ENCODE measurements at places on chromosomes 12 and 14.

DNA sequence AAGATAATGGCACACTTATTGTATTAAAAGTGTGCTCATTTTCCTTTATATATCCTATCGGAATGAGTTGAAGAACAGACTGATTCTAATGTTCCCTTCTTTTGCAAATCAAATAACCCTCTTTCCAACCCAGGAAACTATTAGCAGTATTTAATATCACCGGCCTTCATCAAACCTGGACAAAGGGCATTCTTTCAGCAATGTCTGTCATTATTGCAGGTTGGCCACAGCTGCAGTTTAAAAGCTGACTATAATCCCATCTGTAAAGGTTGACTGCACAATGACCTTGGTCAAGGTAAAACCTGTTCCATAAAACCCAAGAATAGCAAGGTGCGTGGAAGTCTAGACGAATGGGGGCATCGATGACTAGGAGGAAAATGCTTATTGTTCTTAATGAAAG lies 472.3 kb upstream of the SOX5 start:
- DNase-seq: no peak

GRCh38 chr12:29581631-29582030 lies 84.1 kb upstream of the OVCH1 start:
- peak; percentile 37 for DNase-seq

- no peak for DNase-seq
These were observed 112.2 kb upstream of the TMTC1 start for GRCh38 chr12:29895966-29896365.

DNA sequence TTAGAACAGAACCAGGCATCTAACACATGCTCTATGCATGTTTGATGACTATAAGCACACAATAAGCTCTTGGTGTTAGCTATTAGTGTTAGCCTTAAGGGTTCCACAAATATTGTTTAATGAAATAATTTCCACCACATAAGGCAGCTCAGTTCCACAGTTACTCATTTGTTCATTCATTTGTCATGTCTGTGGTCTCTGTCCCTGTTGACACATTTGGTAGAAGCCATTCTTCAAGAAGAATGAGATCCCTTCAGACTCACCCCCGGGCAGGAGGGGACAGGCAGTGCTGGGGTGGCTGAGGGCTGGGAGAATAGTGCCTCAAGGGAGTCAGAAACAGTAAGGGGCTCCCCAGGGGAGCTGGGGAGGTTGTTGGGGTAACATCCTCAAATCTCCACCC lies 3.7 kb upstream of the FAIM2 start:
- no peak for DNase-seq

DNA sequence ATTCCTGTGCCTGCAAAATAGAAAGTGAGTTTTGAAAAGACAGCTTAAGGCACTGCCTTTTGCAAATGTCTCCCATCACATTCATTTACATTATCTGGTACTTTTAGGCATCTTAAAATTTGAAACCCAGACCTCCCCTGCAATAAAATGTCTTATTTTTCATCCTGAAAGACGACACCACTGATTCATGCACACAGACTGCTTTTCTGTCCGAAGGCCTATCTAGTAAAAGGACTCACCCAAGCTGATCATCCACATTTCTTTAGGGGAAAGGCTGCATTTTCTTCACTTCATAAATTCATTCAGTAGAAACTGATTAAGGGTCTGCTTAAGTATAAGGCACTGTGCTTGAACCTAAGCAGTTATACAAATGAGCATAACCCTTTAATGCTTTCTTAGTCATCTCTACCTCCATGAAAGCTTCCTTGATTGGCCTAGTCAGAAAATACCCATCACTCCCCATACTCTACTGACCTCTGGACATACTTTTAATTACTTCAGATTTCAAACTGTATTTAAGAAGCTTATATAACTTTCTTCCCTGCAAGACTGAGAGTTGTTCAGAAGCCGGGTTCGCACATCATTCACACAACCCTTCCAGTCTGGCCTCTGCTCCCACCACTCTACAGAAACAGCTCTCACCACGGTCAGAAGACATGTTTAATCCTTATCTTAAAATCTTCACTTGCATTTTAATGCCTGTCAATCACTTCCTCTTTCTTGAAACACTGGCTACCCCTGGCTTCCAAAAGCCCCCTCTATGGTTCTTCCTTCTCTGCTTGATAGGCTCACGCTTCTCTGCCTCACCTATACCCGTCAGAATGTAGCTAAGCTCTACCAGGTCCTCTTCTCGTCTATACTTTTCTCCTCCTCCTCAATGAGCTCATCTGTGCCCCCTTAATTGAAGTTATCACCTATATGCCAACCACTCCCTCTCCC lies 288.6 kb downstream of the MED13L start:
- DNase-seq: no peak

DNA sequence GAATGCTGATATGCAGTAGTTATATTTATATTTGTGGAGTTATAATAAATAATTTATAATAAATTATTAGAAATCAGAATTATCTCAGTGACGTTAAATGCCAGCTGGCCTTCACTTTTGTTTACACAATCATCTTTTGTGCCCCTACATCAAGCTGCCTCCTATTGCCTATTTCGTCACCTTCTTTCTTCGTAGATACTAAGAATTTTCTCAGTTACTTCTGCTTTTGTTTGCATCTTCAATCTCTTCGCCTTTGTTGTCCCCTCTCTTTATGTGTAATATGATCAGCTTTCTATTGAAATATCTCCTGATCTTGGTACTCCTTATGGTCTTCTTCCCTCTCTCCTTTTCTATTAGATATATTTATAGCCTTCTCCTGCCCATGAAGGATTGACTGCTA lies 197.0 kb downstream of the ERC1 start:
- DNase-seq: no peak

- DNase-seq: peak; percentile 46
These were observed 752 bp downstream of the PRICKLE1 start for GRCh38 chr12:42588524-42589464.

GRCh38 chr12:85310456-85311076 lies 30.5 kb downstream of the ALX1 start:
- DNase-seq: peak; percentile 0

DNA sequence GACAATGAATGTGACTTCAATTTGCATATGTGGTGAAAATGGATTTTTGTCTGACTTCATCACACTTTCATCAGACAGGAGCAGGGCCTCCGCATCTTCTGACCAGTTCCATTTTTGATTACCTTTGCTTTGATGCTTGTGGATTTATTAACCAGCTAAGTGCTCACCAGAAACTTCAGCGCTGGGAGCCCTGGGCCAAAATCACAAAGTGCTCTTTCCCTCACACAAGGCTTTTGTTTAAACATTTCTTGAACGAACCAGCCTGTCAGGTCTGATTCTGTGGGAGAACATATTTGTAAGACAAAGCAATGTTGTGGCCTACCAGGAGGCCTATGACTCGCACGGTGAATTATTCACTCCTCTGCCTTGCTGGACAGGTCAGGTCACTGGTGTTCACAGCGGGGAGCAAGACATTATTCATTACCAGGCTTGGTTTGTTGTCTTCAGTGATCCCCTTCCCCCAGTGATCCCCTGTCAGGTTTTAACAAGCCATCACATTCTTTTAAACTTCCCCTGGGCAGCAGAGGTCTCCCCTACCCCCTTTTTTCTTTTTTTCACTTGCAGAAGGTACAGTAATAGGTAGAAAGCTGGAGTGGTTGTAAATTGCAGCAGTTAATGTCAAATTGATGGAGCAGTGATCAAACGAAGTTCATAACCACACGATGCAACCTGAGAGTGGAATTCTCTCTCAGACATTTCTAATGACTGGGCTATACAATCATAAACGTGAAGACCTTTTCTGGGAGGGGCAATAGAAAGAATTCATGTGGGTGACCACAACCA lies 167.5 kb upstream of the PRICKLE1 start:
- peak; percentile 95 for DNase-seq

DNA sequence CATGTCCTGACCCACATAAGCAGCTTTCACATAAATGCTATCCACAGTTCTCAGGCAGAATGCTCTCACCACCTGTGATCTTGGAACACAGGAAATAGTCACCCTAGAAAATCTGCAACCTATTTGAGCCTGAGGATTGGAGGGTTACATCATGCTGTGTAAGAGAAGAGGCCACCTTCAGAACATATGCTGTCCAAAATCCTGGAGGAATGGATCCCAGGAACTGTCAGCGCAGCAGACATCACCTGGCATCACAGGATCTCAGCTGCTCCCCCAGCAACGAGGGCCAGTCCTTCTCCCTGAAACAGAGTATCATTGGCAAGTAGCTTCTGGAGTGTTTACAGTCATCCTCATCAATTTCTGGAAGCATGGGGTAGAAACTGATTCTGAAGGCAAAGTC lies 63.2 kb upstream of the LTA4H start:
- DNase-seq: no peak
